ENCODE measurements at places on chromosomes 4 and X.

DNA sequence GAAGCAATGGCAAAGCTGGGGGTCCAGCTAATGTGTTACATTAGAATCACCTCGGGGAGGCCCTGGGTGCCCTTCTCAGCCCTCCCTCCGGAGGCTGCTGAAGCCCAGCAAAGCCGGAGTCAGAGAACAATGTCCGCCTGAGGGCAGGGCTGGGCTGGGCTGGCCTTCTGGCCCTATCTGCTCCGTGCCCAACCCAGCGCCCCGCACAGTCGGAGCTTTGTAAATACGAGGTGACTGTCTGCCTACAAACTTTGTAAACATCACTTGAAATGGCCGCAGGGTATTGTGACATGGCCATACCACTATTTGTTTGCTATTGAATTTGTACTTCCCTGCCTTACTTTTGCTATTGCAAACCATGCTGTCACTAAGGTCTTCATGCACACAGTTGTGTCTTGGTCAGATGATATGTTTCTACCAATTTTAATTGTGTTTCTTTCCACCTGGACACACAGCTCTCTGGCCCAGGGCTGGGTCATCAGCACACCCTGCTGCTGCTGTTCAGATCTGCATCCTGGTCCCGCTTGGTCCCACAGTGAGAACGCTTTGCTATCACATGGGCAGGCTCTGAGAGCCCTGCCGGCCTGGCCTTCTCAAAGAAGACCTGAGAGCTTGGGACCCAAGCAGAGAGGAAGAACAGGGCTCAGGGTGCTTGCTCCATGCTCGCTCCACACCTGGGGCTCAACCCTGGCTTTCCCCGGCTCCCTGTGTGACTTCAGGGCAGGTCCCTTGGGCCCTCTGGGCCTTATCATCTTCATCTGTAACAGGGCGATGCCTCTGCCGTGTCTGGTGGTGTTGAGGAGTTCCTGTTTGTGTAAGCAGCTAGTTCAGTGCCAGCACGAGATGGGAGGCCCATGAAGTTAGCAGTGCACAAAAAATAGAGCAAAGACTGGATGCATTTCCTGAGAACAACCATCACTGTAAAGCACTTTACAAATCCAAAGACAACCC, 2.3 kb downstream of the S100P start:
- DNase-seq = no peak

GRCh38 chr4:105858466-105859040, 36.7 kb upstream of the NPNT start:
- DNase-seq = no peak

DNA sequence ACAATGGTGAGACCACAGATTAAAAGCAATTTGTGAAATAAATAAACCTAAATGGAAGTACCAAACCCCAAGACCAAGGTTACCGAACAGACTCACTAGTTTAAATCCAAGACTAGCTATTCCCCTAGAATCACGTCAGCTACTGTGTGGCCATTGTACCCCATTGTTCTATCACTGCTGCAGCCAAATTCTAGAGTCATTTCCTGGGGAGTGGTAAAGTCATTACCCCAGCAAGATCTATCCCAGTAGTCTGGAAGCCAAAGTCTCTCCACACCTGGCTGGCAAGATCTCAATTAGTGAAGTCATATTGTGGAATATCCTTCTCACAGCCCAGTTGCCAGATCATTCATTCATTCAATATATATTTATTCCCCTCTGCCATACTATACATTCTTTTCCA, 67.5 kb downstream of the PHOX2B start:
- DNase-seq = no peak

DNA sequence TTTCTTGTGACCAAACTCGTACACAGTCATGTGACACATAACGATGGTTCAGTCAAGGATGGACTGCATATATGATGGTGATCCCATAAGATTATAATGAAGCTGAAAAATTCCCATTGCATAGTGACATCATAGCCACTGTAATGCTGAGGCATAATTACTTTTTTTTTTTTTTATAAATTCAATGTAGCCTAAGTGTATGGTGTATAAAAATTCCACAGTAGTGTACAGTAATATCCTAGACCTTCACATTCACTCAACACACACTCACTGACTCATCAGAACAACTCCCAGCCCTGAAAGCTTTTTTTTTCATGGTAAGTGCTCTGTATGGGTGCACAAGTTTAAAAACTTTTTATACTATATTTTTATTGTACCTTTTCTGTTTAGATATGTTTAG, 105.0 kb downstream of the AREG start:
- no peak for DNase-seq

GRCh38 chr4:89482926-89483595, 175.5 kb upstream of the GPRIN3 start:
- no peak for DNase-seq

DNA sequence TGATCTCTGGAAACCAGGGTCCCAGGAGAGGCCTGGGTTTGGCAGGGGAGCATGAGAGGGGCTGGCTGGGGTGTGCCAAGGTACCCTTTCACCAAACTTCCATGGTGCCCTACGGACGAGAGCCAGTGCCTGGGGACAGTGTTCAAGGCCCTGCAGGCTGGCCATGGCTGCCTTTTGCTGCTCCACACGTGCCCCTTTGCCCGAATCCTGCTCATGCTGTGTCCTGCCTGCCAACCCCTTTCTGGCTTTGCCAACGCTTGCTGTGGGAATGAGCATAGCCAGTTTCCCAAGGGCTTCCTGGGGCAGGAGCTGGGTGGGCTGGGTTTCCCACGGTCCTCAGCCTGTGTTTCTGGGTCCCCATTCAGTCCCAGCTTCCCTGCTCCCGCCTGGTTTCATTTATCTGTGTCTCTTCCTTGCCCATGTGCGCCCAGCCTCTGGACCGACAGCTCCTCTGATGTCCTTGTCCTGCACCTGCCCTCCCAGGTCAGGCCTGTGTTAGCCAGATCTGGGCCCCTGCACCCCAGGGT, 17.3 kb downstream of the CPZ start:
- DNase-seq = no peak

- no peak for DNase-seq
These were observed 312.8 kb upstream of the SMIM31 start for GRCh38 chr4:164441109-164441508.

- no peak for DNase-seq
These were observed 20.7 kb downstream of the HHIP start for GRCh38 chr4:144666539-144667175.

DNA sequence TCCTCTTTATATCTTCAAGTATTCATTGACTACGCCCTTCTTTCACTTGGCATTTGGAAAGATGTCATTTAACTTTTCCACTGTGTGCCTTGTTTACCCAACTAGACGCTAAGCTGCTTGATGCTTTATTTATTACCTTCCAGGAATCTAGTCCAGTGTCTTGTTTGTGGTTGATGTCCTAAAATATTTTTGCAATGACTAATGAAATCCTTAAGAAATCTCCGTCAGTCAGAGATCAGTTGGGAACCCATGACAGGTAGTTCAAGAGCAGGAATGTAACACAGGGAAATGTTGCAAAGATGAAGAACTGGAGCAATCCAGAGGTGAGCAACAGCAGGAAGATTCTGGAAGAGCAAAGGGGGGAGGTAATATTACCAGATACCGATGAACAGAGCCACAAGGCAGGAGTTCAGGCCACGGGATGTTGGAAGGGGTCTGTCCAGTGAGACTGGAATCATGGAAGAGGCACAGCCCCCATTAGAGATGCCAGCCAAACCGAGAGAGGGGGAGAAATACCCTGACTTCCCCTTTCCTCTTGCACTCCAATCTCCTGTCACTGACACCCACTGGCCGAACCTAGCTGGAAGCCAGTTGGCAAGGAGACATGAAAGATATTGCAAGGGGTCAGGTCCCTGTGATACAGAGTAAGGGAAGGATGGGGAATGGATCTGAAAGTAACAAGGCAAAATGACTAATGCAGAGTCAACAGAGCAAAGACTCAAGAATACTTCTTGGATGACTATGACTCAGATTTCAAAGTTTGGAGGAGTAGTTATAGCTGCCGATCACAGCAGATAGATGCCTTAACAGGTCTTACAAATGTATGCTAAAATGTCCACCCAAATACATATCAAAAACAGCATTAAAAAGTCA, 62.7 kb upstream of the PHKA2 start:
- DNase-seq = no peak

DNA sequence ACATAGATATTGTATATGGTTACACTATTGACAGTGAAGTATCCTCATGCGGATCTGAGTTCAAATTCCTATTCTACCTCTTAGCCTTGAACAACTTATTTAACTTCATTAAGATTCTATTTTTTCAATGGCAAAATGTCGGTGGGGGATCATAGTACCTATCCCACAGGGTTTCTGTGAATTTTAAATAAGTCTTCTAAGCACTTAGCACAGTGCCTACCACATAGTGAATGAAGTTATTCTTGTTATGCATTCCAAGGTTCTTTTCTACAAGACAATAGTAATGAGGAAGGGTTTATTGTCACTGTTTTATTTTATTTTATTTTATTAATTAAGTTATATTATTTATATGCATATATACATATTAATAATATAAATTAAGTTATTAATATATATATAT, 8.8 kb upstream of the ENAM start:
- DNase-seq = no peak

DNA sequence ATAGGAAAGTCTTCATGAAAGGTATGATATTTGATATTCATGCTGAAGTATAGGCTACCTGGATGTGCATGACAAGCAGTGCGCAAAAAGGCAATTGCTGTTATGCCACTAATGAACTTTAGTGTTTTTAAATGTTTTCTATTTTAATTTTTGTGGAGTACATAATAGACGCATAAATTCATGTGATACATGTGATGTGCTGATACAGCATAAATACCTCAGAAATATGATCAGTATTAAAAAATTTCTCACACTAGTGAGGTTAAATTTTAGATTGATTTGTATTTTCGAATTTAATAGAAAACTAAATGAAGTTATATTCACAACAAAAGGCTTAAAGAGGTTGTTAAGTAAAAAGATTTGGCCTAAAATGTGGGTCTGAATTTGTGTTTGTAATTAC, 2.2 kb downstream of the UGT2A1 start:
- no peak for DNase-seq

- no peak for DNase-seq
These were observed 75.3 kb downstream of the BCOR start for GRCh38 chrX:40022421-40022820.

DNA sequence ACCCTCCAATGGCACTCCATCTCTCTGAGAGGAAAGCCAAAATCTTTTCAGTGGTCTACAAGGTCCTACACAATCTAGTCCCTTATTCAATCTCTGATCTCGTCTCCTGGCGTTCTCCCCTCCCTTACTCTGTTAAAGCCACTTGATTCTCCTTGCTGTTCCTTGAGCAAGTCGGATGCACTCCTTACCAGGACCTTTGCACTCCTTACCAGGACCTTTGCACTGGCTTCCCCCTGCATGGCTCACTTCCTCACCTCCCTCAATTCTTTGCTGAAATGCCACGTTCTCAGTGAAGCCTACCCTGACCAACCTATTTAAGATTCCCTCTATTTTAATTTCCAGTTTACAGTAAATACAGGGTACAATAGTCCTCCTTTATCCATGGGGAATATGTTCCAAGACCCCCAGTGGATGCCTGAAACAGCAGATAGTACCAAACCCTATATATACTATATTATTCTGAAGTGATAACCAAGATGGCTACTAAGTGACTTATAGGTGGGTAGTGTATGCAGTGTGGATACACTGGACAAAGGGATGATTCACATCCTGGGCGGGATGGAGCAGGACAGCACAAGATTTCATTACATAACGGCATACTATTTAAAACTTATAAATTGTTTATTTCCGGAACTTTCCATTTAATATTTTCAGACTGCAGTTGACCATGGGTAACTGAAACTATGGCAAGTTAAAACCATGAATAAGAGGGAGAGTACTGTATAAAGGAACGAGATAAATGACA, 6.5 kb upstream of the DLG3 start:
- DNase-seq = no peak

DNA sequence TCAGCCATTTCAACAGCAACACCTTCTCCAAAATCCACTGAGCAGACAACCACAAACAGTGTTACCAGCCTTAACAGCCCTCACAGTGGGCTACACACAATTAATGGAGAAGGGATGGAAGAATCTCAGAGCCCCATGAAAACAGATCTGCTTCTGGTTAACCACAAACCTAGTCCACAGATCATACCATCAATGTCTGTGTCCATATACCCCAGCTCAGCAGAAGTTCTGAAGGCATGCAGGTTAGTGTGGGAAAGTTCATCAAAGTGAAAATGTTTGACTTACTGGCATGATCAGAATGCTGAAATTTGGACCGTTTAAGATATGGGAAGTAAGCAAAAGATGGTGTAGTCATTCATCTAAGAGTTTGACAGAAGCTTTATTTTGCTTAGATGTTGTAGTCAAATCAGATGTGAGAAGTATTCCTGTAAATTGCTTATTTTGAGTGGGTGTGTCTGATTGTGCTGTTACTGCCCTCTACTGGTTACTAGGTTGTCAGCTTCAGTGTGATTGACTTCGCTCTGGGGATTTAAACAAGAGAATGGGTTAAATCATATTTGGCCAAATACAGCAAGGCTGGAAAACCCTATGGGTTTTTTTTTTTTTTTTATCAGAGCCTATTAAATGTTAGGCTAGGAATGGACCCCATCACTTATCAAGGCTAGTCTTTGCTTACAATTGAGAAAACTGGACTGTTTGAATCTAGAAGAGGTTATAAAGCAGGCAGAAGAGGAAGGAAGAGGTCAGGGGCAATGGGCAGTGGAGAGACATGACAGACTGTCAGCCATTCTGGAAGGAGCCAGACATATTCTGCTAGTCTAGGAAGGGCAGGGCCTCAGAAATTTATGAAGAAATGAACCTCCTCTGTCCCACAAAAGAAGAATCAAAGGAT, 130.3 kb downstream of the DIPK2B start:
- peak; percentile 14 for DNase-seq

DNA sequence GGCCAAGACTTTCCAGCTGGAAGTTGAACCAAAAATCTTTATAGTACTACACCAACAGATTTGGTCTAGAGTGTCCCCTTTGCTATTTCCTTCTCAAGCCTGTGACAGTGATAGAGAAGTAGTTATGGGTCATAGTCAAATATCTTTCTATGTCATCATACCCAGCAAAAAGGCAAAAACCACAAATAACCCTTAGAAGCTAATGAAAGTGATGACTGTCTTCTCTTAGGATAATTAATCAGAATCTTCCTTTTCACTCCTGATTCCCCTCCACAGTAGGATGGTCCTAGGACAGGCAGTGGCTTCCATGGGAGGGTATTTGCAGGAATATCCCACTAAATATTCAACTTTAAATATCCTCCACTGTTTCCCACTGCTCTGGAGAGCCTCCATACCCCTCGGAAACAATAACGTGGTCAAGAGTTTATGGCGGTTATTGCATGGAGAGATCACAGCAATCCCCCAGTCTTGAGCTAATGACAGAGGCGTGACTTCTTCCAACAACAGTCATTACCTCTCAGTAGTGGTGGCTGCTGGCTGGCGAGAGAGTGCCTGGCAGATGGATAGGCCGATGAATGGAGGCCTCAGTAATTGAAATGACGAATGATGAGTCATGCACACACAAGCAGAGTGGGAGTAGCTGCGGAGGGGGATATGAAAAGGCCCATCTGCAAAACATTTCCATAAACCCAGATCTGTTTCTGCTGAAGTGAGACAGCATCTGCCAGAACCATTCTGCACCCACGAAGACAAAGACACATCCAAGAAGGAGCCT, 154.9 kb downstream of the STK32B start:
- no peak for DNase-seq
